ENCODE measurements at places on chromosomes 3 and 15. TPM values are rescaled to one million over a fixed set of nuclear protein-coding genes. Genes with fewer than 3 reads are reported as not detected.
A peak's percentile ranks its signal among the peaks of the same experiment; 100 is the strongest.

GRCh38 chr15:88658972-88659931 lies 20.4 kb downstream of the ISG20 start:
- DNase-seq, result peak; percentile 39

DNA sequence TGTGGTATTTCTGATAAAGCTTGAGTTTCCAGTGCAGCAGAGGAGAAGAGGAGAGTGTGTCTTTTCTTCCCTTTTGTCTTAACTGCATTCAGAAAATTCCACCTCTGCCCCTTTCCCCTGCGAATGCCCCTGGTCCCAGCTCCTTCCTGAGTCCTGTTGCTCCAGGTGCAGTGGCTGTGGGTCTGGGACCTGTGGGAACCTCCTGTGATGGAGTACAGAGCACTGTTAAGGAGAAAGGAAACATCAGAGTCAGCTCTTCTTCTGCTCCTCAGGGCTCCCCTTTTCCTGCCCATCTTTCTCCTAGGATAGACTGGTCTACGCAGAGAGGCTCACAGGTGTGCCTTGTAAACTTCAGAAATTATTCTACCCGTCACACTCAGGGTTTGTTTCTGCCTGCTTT lies 165.8 kb upstream of the ROPN1 start:
- DNase-seq, result no peak

DNA sequence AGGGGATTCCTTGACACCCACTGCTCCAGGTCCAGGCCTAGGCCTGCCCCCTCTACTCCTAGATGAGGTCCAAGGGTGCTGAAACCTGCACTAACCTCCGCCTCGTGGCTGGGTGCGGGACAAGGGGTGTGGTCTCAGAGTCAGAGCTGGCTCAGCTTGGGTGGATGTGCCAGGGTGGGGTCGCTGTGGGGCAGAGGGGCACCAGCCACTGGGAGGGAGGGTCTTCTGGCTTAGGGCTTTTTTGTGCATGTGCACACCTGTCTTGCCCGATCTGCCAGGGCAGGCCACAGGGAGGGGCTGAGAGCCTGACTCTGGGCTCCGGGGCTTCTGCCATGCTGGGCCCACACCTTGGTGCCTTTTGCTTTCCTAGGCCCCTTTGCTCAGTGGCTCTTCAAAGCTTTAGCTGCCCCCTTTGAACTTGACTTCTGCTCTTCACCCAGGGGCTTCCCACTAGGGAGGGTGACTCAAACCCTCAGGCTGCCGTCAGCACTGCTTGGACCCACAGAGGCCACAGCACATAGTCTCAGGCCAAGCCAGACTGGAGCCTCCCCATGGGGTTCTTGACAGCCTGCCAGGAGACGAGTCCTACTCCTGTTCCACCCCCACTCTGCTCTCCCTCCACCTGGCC lies 73.0 kb downstream of the KLF13 start:
- DNase-seq, result peak; percentile 49

- no peak for DNase-seq
Measured at GRCh38 chr15:74857082-74857655, 14.2 kb upstream of the ULK3 start.

- DNase-seq, result no peak
Measured at GRCh38 chr3:27428446-27428845, 55.7 kb downstream of the SLC4A7 start.

DNA sequence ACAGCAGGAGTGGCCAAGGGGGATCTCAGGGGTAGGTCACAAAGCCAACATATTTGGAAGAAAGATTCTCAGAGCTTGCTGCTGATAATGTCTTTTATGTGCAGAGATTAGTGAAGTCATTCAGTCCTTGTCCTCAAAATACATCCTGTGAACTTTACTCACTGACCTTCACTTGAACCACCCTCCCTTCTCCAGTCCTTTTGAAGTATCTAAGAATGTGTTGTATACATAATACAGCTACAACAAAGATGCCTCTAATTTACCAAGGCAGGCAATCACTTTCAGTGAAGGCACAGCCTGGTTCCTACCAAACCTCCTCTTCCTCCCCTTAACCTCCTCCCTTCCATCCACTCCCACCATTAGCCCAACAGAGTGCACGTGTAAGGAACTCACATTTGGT lies 38.3 kb downstream of the ETV5 start:
- no peak for DNase-seq

DNA sequence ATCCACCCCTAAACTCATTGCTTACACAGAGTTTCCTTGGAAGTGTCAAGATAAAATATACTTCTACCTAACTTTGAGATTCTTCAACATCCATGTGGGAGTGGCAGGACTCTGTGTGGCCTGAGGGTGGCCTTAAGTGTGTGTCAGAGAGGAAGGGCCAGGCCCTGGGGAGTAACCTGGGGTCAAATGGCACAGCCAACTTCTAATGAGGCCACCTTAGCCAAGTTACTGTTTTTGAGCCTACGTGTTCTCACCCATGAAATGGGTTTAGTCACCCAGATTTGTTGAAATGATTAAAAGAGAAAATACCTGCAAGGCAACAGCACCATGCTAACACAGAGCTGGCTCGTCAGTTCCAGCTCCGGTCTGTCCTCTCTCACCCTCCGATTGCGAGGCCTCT lies 28.5 kb upstream of the UBE2Q2 start:
- no peak for DNase-seq

GRCh38 chr3:192887701-192888100 lies 30.0 kb downstream of the MB21D2 start:
- DNase-seq, result peak; percentile 71

- DNase-seq, result peak; percentile 6
Measured at GRCh38 chr15:45276831-45277230, 24.8 kb downstream of the SLC28A2 start.

- DNase-seq, result no peak
Measured at GRCh38 chr15:41150279-41150678, 34.2 kb upstream of the INO80 start.

GRCh38 chr15:63232405-63232804 lies 43.0 kb downstream of the RAB8B start:
- peak; percentile 24 for DNase-seq

DNA sequence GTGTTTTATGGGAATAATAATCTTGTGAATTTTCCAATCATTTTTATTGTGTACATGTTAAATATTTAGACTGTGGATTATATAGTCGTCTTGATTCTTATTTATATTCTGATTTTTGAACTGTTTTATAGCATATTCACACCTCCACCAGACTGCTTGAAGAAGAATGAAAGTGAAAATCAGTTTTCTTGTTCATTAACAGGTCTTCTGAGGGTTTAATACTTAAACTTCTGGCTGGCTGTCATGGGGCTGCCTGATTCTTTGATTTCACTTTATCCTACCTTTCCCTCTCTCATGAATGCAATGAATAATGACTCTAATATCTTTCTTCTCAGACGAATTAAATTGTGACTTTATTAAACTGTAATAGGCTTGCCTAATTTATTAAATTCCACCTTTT lies 56.2 kb downstream of the ATP2C1 start:
- no peak for DNase-seq

TMEM45A gene
- 24.5 TPM for total RNA-seq

Data from Daoy (cell line).